ENCODE measurements at places on chromosomes 12 and 14.

GRCh38 chr12:104680491-104680890, 223.7 kb downstream of the CHST11 start:
- peak; percentile 30 for DNase-seq

GRCh38 chr12:100737168-100737567, 57.4 kb upstream of the ANO4 start:
- DNase-seq: no peak

DNA sequence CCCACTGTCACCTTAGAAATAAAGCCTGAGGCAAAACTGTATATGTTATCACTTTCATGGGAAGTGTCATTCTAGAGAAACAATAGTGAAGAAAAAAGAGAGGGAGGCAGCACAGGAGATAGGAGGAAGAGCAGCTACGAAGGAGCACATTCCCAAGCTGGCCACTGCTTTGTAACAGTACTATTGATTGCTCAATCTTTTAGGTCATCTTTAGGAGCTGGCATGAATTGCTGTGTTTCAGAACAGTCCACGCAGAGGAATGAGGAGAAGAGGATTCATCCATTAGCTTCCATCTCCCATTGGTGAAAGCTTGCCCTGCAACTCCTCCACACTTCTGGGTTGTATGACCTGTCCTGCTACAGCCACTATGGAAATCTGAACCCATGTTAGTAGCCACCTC, 372.5 kb upstream of the DDHD1 start:
- DNase-seq: no peak

DNA sequence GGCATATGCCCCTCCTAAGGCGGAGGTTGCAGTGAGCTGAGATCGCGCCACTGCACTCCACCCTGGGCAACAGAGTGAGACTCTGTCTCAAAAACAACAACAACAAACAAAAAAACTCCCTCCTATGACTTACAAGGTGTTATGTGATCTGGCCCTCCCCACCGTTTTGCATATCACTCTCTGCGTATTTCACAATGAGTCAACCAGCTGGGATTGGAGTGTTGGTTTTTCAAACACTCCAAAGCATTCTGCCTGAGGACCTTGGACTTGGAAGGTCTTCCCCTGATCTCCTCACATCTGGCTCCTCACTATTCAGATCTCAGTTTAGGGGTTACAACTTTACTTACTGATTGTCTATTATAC, 14.0 kb downstream of the MANSC1 start:
- DNase-seq: no peak

GRCh38 chr12:56288705-56289387, 11.3 kb downstream of the CS start:
- no peak for DNase-seq

GRCh38 chr14:45610318-45610717, 357.3 kb upstream of the MIS18BP1 start:
- DNase-seq: no peak

DNA sequence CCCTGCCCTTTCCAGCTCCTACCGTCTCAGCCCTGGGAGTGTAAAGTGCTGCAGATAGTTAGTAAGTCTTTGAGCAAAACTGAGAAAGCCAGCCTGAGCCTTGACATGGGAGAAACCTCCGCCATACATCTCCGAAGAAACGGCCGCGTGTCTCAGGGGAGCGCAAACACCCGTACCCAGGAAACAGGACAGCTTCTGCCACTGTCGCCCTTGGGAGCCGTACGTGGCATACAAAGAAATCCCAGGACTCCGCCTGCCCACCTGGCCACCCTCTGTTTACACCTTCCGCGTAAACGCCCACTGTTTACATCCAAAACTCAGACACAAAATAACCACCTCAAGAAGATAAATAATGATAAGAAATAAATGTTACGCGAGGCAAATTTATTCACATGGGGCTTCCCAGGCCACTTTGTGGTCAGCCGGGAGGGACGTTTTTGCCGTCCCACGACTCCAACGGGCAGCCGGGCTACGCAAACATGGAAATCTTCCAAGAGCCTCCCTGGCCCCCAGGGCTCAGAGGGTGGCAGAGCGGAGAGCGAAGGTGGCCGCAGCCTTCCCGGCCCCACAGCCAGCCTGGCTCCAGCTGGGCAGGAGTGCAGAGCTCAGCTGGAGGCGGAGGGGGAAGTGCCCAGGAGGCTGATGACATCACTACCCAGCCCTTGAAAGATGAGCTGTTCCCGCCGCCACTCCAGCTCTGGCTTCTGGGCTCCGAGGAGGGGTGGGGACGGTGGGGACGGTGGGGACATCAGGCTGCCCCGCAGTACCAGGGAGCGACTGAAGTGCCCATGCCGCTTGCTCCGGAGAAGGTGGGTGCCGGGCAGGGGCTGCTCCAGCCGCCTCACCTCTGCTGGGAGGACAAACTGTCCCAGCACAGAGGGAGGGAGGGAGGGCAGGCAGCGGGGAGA, at the start of gene BDKRB2:
Gene BDKRB2, plus strand, starts transcription at position 689 of the 908 bp plus-strand sequence. CDS start 32,269 bp downstream, outside the sequence.
- peak; percentile 6 for DNase-seq

- no peak for DNase-seq
These were observed 293.6 kb downstream of the RMST start for GRCh38 chr12:97756066-97756666.

GRCh38 chr14:57086271-57087162, 182.2 kb downstream of the EXOC5 start:
- DNase-seq: no peak
